ENCODE measurements at places on chromosomes 3 and 15. TPM values are rescaled to one million over a fixed set of nuclear protein-coding genes. Genes with fewer than 3 reads are reported as not detected.

Gene CLDND1
- 87.2 TPM for total RNA-seq

Gene SERPINI2
- total RNA-seq: not detected

Gene MEIS2
- total RNA-seq: 379 TPM

Gene CPN2
- not detected for total RNA-seq

DNA sequence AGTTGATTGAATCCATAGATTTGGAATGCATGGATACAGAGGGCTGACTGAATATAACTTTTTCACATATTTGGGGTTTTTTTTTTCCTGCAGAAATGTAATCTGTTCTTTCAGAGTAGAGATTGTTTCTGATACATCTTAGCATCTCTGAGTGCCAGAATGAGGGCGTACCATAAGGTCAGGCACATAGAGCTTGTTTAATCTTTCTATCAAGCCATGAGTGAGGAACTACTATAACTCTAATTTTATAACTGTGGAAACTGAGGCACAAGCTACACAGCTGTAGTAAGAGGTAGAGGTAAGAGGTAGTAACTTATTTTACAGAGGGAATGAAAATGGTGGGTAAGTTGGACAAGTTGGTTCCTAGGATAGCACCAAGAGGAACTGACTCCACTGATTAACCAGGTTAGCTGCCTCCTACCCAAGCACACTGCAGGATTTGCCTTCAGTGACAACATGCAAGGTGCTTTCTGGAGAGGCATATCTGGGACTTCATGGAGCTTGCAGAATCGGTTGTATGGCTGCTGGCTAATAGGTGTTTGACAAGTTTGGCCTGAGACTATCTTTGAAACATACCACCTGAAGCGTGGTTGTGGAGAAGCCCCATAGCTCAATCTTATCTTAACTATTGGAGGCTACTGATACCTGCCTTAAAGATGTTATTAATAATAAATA, 23.5 kb upstream of the HACD2 start:
- DNase-seq: no peak
- H3K27me3 ChIP-seq: no peaks in the 10 kb centered on the region
- H3K4me3 ChIP-seq: no peak overlapping the region
- peaks cover 11% of the 10 kb centered on the region for H3K36me3 ChIP-seq

GRCh38 chr3:108357042-108357441, 60.7 kb downstream of the HHLA2 start:
- H3K36me3 ChIP-seq: no peaks in the 10 kb centered on the region
- no peak for DNase-seq
- H3K4me3 ChIP-seq: no peak overlapping the region
- no peaks in the 10 kb centered on the region for H3K4me1 ChIP-seq
- H3K27ac ChIP-seq: no peak overlapping the region

- peaks cover 25% of the 10 kb centered on the region for H3K4me1 ChIP-seq
- H3K27ac ChIP-seq: peak overlapping the region; percentile 71
- H3K27me3 ChIP-seq: no peaks in the 10 kb centered on the region
- no peak overlapping the region for H3K4me3 ChIP-seq
Measured at GRCh38 chr3:48696601-48697000, 10.9 kb upstream of the NCKIPSD start.

DNA sequence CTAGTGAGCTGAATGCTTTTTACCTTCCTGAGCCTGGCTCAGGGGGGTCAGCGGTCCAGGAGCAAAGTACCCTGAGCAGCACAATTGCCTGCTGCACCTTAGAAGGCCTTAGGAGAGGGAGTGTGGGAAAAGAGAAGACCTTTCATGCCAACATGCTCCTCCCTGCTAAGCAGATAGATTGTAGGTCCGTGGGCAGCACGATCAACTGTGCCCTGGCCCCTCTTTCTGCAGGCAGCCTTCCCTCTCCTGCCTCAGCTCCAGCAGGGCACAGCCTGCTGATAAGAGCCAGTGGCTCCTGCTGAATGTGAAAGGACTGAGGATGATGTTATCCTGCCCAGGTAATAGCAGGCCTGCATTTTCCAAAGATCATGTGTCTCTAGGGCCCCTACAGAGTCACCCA, 4.1 kb downstream of the CORO2B start:
- H3K27ac ChIP-seq: no peak overlapping the region
- peaks cover 4% of the 10 kb centered on the region for H3K4me1 ChIP-seq
- no peaks in the 10 kb centered on the region for H3K36me3 ChIP-seq
- no peak for DNase-seq
- peaks cover 20% of the 10 kb centered on the region for H3K27me3 ChIP-seq

- H3K27ac ChIP-seq: no peak overlapping the region
- H3K27me3 ChIP-seq: no peaks in the 10 kb centered on the region
Measured at GRCh38 chr15:88949734-88950400, 36.7 kb upstream of the MFGE8 start.

DNA sequence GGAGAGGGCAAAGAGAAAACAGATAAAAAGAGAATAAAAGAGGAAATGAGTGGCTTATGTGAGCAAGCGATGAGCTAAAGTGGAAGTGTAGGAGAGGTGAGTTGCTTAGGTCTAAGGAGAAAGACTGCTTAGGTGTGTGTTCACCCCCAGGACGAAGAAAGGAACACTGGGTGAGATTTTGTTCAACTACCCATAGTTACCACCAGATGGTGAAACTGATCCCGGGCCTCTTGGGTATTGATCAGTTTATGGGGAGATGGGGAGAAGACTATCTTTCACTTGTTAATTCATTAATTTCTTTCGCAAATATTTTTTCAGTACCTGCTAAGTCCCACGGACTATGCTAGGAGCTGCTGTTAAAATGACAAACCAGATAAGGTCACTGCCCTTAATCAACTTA, 33.9 kb downstream of the GAP43 start:
- H3K27me3 ChIP-seq: no peaks in the 10 kb centered on the region
- H3K4me1 ChIP-seq: peaks cover 36% of the 10 kb centered on the region
- no peaks in the 10 kb centered on the region for H3K36me3 ChIP-seq
- H3K4me3 ChIP-seq: peak overlapping the region; percentile 13

GRCh38 chr3:13465236-13465873, 14.8 kb upstream of the HDAC11 start:
- no peak for DNase-seq
- H3K27me3 ChIP-seq: peaks cover 4% of the 10 kb centered on the region
- H3K4me3 ChIP-seq: no peak overlapping the region
- no peaks in the 10 kb centered on the region for H3K4me1 ChIP-seq
